ENCODE measurements at places on chromosomes 12 and 14. TPM values are rescaled to one million over a fixed set of nuclear protein-coding genes. Genes with fewer than 3 reads are reported as not detected.

DNA sequence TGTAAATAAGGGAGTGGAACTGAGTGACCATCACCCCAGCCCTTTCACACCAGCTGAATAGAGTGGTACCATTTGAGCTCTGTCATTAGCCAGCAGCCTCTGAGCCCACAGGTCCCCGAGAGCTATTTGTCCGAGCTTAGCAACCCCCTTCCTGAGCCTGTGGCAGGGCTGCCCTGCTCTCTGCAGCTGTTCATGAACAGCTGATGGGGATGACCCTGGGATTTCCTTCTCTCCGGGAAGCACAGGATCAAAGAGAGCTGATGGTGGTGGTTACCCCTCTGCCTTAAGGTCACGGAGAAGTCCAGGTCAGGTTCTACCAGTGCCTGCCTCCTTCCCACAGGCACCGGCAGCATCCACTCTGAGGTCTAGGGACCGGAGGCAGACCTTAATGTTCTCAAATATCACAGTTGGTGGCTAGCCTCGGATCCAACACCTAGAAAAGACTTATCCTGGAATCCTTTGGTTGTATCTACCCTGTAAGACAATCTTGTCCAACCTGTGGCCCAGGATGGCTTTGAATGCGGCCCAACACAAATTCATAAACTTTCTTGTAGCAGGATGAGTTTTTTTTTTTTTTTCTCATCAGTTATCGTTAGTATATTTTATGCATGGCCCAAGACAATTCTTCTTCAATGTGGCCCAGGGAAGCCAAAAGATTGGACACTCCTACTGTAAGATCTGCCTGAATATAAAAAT is 81.1 kb downstream of the ESRRB start:
- no peak for DNase-seq

GRCh38 chr14:102508410-102508773 is 1.2 kb downstream of the ANKRD9 start:
- no peak for DNase-seq

The BDKRB2 gene
- 7.4 TPM for polyA plus RNA-seq

The FGF6 gene
- polyA plus RNA-seq, result not detected

DNA sequence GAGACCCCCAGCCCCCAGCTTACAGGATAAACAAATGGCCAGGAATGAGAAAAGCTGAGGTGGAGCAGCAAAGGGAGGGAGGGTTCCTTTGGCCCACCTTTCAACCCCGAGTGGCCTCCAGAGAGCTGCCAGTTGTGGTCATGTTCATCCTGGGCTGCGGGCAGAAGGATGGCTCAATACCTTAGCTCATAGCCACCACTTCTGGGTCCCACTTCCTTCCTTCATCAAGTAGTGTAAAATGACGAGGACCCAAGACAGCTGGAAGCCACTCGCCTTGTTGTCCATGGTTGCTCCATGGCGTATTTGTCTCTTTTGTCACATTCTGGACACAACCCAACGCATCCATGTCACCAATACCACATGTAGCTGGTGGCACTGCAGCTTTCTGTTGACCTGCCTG is 24.2 kb downstream of the CRACR2A start:
- no peak for DNase-seq

Measured in kidney (tissue), 22 donors.